T-helper 17 cell (primary cell): ENCODE measurements at places on chromosomes 6 and 20.

GRCh38 chr6:13703496-13703895, 8.1 kb downstream of the RANBP9 start:
- no peak for DNase-seq
- peaks cover 2% of the 10 kb centered on the region for H3K36me3 ChIP-seq
- H3K27me3 ChIP-seq = no peaks in the 10 kb centered on the region
- no peak overlapping the region for H3K27ac ChIP-seq

- no peak for DNase-seq
- no peak overlapping the region for H3K4me3 ChIP-seq
- no peak overlapping the region for H3K27ac ChIP-seq
- H3K36me3 ChIP-seq = peaks cover 14% of the 10 kb centered on the region
Observed at GRCh38 chr20:658731-659291, 5.8 kb upstream of the SRXN1 start.

DNA sequence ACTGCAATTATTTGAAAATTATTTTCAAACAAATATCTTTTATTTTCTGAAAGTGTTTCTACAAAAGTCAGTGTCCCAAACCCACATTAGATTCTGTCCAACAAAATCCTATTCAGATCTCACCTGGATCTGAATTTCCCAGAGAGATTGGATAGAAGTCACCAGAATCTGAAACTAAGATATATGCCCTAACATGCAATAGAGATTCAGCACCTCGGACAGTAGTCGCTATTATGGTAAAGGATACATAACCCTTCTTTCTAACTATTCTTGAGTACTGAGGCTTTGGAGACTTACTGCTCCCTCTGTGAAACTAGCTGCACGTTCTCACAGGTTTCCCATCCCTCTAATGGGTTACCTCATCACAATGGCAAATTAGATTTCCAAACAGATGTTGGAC, 151.4 kb downstream of the ID4 start:
- H3K36me3 ChIP-seq = no peaks in the 10 kb centered on the region

- no peaks in the 10 kb centered on the region for H3K27me3 ChIP-seq
- peaks cover 34% of the 10 kb centered on the region for H3K4me1 ChIP-seq
- DNase-seq = no peak
Observed at GRCh38 chr6:31821301-31822035, 6.1 kb upstream of the HSPA1B start.

DNA sequence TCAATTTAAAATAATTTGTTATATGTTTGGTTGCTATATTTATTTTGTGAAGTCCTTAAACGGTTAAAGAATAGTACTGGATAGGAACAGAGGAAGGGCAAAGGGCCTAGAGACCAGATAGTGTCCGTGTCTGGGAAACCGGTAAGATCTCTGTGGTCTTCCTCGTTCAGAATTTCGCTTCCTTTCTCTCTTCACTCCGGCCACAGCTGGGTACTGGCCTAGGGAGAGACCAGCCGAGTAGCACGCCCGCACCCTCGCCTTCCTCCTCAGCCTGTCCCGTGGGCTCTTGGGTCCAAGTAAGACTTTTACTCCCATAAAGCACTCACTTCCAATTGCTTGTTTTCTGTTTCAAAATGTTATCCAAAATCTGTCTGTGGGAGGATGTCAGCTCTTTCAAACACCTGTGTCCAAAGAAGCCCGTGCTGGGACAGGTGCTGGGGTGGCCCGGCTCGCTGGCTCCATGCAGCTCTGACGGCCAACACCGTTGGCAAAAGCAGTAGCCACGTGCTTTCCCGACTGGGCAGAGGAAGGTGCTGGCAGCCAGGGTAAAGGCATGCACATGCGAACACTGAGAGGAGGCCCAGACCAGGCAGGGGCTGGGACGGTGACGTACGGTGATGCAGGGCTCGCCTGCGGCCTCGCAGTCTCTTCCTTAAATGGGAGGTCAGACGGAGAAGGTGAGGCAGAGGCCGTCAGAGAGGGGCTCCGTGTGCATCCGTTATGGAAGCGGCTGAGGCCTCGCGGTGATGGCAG, 112.2 kb downstream of the IRF4 start:
- no peak overlapping the region for H3K4me3 ChIP-seq
- peaks cover 47% of the 10 kb centered on the region for H3K4me1 ChIP-seq
- H3K27me3 ChIP-seq = no peaks in the 10 kb centered on the region
- peaks cover 3% of the 10 kb centered on the region for H3K36me3 ChIP-seq

DNA sequence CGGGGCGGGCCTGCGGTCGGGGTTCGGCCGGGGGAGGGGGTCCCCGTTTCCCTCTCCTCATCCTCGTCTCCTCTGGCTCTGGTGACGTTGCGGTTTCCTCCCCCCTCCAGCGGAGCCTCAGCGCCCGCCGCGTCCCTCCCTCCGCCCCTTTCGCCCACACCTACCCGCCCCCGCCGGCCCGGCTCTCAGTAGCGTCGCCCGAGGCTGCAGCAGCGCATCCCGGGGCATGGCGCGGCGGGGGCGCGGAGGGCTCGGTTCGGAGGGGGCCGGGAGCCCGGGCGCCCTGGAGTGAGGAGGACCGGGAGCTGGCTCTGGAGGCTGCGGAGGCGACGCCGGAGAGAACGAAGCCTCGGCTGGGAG, at the start of gene DSE:
Gene DSE (plus strand): TSS at position 188 of the 360 bp plus-strand sequence. CDS start 28,304 bp downstream, outside the sequence.
- peaks cover 24% of the 10 kb centered on the region for H3K4me1 ChIP-seq
- DNase-seq = peak; percentile 74
- no peaks in the 10 kb centered on the region for H3K36me3 ChIP-seq
- peak within 1 kb of the TSS; percentile 92 for H3K4me3 ChIP-seq

- DNase-seq = no peak
- no peak overlapping the region for H3K4me3 ChIP-seq
- no peaks in the 10 kb centered on the region for H3K36me3 ChIP-seq
- no peak overlapping the region for H3K27ac ChIP-seq
Observed at GRCh38 chr20:48295445-48295903, 510.2 kb upstream of the SULF2 start.

GRCh38 chr6:154632119-154632518, 101.1 kb upstream of the SCAF8 start:
- H3K36me3 ChIP-seq = peaks cover 2% of the 10 kb centered on the region
- no peaks in the 10 kb centered on the region for H3K4me1 ChIP-seq
- peaks cover 20% of the 10 kb centered on the region for H3K27me3 ChIP-seq
- H3K27ac ChIP-seq = no peak overlapping the region

- no peak for DNase-seq
- no peak overlapping the region for H3K4me3 ChIP-seq
- H3K4me1 ChIP-seq = no peaks in the 10 kb centered on the region
- no peaks in the 10 kb centered on the region for H3K36me3 ChIP-seq
- no peaks in the 10 kb centered on the region for H3K27me3 ChIP-seq
Observed at GRCh38 chr6:64255000-64255399, 619.4 kb downstream of the PHF3 start.

GRCh38 chr6:169205176-169206160, 48.2 kb downstream of the THBS2 start:
- no peaks in the 10 kb centered on the region for H3K36me3 ChIP-seq
- DNase-seq = no peak
- no peaks in the 10 kb centered on the region for H3K4me1 ChIP-seq
- no peak overlapping the region for H3K27ac ChIP-seq

GRCh38 chr6:96460052-96460700, 61.4 kb upstream of the UFL1 start:
- no peaks in the 10 kb centered on the region for H3K36me3 ChIP-seq
- no peak for DNase-seq
- no peak overlapping the region for H3K4me3 ChIP-seq

- no peak for DNase-seq
- no peaks in the 10 kb centered on the region for H3K4me1 ChIP-seq
- peaks cover 14% of the 10 kb centered on the region for H3K27me3 ChIP-seq
- H3K27ac ChIP-seq = no peak overlapping the region
- H3K36me3 ChIP-seq = no peaks in the 10 kb centered on the region
Observed at GRCh38 chr20:60518022-60518421, 559.8 kb downstream of the CDH26 start.

- H3K4me3 ChIP-seq = no peak overlapping the region
- H3K36me3 ChIP-seq = peaks cover 4% of the 10 kb centered on the region
- H3K27ac ChIP-seq = no peak overlapping the region
Observed at GRCh38 chr20:21719592-21720214, 14.2 kb downstream of the PAX1 start.

DNA sequence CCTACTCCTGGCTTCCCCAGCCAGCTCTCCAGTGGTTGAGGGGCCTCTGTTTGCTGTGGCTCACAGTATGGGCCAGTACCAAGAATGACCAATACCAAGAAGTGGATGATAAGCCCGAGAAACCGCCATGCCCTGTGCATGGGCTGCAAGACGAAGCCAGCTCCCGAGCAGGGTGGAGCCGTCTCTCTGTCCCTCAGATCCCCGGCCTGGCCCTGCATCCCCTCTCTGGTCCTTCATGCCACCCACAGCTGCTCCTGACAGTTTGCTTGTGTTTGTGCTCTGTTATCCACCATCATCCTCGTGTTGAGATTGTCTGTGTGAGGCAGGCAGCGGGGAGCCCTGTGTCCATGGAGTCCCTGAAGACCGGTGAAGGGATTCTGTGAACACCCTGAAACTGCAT, 36.1 kb downstream of the GABRR2 start:
- H3K4me1 ChIP-seq = peaks cover 15% of the 10 kb centered on the region
- H3K27me3 ChIP-seq = peaks cover 5% of the 10 kb centered on the region
- no peaks in the 10 kb centered on the region for H3K36me3 ChIP-seq

- no peak overlapping the region for H3K4me3 ChIP-seq
- H3K27ac ChIP-seq = no peak overlapping the region
- H3K36me3 ChIP-seq = peaks cover 3% of the 10 kb centered on the region
- DNase-seq = no peak
- H3K27me3 ChIP-seq = peaks cover 50% of the 10 kb centered on the region
- no peaks in the 10 kb centered on the region for H3K4me1 ChIP-seq
Observed at GRCh38 chr20:2417213-2417541, 36.5 kb downstream of the TGM6 start.

DNA sequence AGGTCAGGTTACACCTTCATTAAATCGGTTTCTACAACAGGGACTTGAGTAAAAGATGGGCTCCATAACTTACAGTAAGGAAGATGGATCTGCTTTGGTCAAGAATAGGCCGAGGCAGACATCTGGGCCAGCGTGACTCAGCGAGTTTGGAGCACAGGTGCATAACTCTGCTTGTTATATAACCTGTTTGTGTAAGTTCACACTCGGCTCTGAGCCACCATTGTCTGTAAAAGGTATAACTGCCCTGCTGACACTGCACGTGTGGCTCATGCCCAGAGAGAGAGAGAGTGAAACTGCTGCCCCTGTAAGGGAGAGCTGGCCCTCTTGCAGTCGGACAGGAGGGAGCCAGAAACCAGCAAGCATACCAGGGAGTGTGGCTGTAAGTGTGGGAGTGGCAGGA, 737.9 kb upstream of the SLC35B3 start:
- no peaks in the 10 kb centered on the region for H3K27me3 ChIP-seq
- no peak for DNase-seq
- no peak overlapping the region for H3K4me3 ChIP-seq
- H3K4me1 ChIP-seq = no peaks in the 10 kb centered on the region

DNA sequence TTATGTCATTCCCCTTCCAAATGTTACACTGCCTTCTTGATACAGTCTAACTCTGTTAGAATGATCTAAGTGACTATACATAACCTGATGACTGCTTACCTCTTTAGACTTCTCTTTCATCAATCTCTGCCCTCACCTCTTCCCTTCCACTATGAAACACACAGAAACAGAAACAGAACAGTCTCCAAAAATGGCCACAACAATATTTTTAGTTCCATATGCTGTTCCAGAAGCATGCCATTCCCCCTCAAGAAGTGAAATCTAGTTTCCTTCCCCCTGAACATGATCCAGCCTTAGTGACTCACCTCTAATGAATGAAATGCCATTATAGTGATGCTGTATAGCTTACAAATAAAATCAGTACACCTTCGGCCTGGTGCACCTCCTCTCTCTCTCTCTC, 229.3 kb upstream of the TENT5A start:
- H3K27ac ChIP-seq = no peak overlapping the region
- no peak overlapping the region for H3K4me3 ChIP-seq
- H3K36me3 ChIP-seq = peaks cover 3% of the 10 kb centered on the region
- no peaks in the 10 kb centered on the region for H3K27me3 ChIP-seq

- H3K4me3 ChIP-seq = no peak overlapping the region
- H3K4me1 ChIP-seq = peaks cover 2% of the 10 kb centered on the region
- DNase-seq = no peak
- H3K36me3 ChIP-seq = peaks cover 6% of the 10 kb centered on the region
- no peak overlapping the region for H3K27ac ChIP-seq
- no peaks in the 10 kb centered on the region for H3K27me3 ChIP-seq
Observed at GRCh38 chr20:35122756-35123405, 24.3 kb downstream of the EDEM2 start.

- H3K27ac ChIP-seq = no peak overlapping the region
- H3K4me1 ChIP-seq = no peaks in the 10 kb centered on the region
- peaks cover 11% of the 10 kb centered on the region for H3K27me3 ChIP-seq
- no peak overlapping the region for H3K4me3 ChIP-seq
Observed at GRCh38 chr6:81763968-81764367, 11.5 kb upstream of the TENT5A start.

DNA sequence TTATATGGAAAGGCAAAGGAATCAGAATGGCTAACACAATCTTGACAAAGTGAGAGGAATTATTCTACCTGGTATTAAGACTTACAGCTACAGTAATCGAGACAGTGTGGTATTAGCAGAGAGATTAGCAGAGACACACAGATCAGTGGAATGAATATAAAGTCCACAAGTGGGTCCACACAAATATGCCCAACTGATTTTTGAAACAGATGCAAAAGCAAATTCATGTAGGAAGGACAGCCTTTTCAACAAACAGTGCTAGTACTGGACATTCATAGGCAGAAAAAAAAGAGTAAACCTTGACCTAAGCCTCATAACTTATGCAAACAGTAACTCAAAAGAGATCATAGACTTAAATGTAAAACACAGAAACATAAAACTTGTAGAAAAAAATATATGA, 22.6 kb downstream of the HACE1 start:
- no peak overlapping the region for H3K4me3 ChIP-seq
- H3K27me3 ChIP-seq = no peaks in the 10 kb centered on the region
- no peak for DNase-seq
- no peak overlapping the region for H3K27ac ChIP-seq
- H3K36me3 ChIP-seq = peaks cover 9% of the 10 kb centered on the region
- H3K4me1 ChIP-seq = peaks cover 6% of the 10 kb centered on the region

DNA sequence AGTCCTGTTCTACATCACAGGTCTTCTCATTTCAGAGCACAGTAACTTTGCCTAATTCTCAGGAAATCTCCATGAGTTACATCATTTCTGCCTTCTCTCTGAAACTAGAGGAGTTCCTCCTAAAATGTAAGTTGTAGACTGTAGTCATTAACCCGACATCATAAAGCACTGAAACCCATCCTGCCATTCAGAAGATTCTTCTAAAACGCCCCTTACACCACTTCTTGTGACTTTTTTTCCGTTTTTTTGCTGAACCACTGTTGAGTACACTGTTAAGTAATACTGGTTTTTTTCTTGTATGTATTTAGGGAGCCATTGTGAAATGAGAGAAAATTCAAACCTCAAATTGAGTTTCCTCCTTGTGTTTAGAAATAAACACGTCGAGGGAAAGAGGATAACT, 117.3 kb downstream of the MAP3K4 start:
- no peak for DNase-seq
- peaks cover 15% of the 10 kb centered on the region for H3K36me3 ChIP-seq
- H3K27ac ChIP-seq = peak overlapping the region; percentile 47
- peaks cover 26% of the 10 kb centered on the region for H3K4me1 ChIP-seq

DNA sequence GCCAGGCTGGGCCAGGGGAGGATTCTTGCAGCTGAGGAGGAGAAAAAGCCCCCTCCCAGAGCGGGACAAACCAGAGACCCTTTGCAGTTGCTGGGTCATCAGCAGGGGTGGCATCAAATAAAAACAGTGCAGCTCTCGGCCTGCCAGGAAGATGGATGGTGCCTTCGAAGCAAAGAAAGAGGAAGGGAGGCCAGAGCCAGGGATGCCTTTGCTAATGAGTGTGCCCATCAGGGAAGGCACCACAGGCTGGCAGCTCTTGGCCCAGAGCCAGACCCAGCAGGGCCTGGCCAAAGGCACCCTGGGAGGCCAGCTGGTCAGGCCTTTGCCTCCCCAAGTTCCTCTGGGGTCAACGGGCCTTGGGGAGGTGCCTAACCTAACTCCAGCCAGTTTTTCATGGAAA, 26.3 kb upstream of the ZNF318 start:
- peaks cover 26% of the 10 kb centered on the region for H3K4me1 ChIP-seq
- no peak overlapping the region for H3K4me3 ChIP-seq
- no peak for DNase-seq
